ENCODE measurements at places on chromosomes 11 and 22.

GRCh38 chr11:64649291-64649697 lies 58.3 kb downstream of the SLC22A12 start:
- no peak for DNase-seq

DNA sequence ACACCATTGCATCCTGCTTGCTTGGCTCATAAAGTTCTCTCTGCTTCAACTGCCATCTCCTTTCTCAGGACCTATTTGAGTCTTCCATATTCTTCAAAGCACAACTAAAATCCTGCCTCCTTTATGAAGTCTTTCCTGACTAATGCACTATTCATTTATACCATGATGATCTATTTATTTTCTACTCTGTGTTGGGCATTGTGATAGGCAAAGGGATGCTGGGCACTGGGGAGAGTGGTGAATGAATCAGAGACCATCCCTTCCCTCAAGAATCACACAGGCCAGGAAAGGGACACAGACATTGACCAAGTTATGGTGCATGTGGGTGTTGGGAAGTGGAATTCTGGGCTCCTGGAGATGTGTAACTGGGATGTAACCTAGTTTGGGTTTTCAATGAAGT lies 86.9 kb downstream of the CACNG2 start:
- no peak for DNase-seq

DNA sequence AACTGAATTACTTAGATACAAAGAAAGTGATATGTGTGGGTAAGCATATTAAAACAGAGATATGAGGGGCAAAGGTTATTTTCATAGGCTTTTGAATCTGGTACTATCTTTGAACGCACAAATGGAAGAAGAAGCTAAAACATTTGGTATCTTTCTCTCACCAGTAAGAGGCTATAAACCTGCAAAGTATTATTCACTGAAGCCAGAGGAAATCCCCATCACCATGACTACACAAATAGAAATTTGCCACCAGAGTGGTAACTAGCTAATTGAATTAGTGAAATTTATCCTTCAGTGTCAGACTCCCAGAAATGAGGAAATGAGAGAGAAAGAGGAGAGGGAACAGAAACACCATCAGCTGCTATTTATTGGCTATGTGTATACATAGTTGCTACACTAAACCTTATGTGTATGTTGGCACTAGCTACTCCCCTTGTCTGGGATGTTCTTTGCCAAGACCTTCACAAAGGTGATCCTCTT lies 503.4 kb downstream of the DLG2 start:
- no peak for DNase-seq

DNA sequence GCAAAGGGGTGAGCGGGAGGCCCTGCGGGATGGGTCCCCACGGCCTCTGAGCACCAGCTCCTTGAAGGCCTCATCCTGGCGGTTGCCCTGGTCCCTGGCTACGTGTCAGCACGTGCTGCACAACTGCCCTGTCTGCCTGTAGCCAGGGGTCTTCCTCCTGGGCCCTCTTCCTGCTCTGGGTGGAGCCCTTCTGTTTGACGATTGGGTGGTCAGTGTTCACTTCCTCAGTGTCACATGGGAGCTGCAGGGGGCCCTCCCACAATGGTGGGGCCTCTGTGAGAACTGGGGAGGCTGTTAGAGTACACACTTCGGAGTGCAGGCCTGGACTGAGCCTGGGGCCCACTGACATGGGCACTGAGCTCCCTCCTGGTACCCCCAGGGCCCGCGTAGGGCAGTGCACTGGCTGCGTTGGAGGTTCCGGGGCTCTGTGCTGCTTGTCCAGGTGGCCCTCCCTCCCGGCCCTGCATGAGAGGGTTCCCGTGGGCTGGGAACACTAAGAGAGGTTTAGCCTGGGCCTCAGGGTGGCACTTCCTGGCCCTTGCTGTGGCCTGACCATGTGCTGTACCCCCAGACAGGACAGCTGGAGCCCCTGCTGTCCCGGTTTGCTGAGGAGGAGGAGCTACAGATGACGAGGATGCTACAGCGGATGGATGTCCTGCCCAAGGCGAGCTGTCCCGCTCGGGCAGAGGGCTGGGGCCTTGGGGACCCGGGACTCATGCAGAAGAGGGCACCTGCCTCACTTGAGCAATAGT lies 13.8 kb downstream of the DGCR6L start:
- DNase-seq, result no peak

- no peak for DNase-seq
These were observed 76.8 kb upstream of the CREB3L1 start for GRCh38 chr11:46200537-46201281.

GRCh38 chr22:44825310-44826150 lies 73.2 kb downstream of the ARHGAP8 start:
- no peak for DNase-seq

- DNase-seq, result no peak
These were observed 30.1 kb upstream of the OAF start for GRCh38 chr11:120180551-120181232.

- DNase-seq, result no peak
These were observed 1455.3 kb downstream of the BRD1 start for GRCh38 chr22:48372390-48372789.

GRCh38 chr11:63609971-63610580 lies 4.2 kb downstream of the PLAAT3 start:
- no peak for DNase-seq

- no peak for DNase-seq
These were observed 33.5 kb downstream of the SPECC1L start for GRCh38 chr22:24304062-24304675.

GRCh38 chr22:39641660-39642310 lies 71.2 kb downstream of the CACNA1I start:
- DNase-seq, result no peak

GRCh38 chr11:9609002-9609759 lies 35.7 kb downstream of the WEE1 start:
- no peak for DNase-seq

GRCh38 chr11:37786214-37786755 lies 1188.2 kb upstream of the RAG2 start:
- DNase-seq, result no peak

DNA sequence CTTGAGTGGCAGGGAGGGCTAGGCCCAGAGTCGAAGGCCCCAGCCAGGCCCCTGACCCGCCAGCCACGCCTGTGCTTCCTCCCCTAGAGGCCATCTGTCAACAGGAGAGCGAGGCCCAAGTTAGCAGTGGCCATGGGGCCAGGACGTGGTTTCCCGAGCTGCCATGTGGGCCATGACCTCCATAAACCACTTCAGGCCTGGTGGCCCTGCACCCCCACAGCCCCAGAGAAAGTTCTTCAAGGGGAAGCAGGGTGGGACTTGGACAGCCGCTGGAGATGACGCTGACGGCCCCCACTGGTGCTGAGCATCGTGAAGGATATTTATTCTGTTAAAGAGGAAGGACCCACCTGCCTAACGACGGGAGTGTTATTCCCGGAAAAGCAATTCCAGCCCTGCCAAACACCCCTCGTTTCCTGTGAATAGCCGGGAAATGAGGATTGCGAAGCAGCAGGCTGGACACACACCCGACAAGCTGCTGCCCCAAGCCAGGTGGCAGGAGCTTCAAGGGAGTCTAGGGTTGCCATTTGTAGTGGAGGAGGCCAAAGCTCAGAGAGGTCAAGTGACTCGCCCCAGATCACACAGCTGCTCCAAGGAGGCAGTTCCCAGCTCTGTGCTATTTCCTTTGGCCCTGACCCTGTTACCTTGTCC lies 12.8 kb downstream of the PRR5 start:
- no peak for DNase-seq

GRCh38 chr11:63012839-63013238 lies 2.8 kb downstream of the SLC22A8 start:
- no peak for DNase-seq

- DNase-seq, result no peak
These were observed 24.4 kb downstream of the DDI1 start for GRCh38 chr11:104060820-104061219.

GRCh38 chr22:31695423-31695822 lies 33.4 kb upstream of the PISD start:
- DNase-seq, result no peak

GRCh38 chr11:18934195-18934814 lies 4.9 kb downstream of the MRGPRX1 start:
- DNase-seq, result no peak

DNA sequence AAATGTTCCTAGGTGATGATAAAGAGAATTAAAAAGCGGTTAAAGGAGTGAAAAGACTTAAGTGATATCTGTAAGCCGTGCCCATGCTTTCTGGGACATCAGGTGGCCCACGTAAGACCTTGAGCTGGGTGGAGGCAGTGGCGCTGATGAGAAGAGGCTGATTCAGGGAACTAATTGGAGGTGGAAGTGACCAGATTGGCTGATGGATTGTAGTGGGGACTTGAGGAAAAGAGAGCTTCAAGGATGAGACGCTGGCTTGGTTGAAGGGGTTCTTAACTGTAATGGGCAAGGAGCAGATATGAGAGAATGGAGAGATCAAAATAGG lies 69.1 kb upstream of the EP300 start:
- DNase-seq, result no peak

- DNase-seq, result no peak
These were observed 98.2 kb downstream of the LDLRAD3 start for GRCh38 chr11:36041988-36042611.

- no peak for DNase-seq
These were observed 1.9 kb downstream of the RCOR2 start for GRCh38 chr11:63914896-63915691.

GRCh38 chr11:131690362-131690761 lies 319.9 kb downstream of the NTM start:
- no peak for DNase-seq

DNA sequence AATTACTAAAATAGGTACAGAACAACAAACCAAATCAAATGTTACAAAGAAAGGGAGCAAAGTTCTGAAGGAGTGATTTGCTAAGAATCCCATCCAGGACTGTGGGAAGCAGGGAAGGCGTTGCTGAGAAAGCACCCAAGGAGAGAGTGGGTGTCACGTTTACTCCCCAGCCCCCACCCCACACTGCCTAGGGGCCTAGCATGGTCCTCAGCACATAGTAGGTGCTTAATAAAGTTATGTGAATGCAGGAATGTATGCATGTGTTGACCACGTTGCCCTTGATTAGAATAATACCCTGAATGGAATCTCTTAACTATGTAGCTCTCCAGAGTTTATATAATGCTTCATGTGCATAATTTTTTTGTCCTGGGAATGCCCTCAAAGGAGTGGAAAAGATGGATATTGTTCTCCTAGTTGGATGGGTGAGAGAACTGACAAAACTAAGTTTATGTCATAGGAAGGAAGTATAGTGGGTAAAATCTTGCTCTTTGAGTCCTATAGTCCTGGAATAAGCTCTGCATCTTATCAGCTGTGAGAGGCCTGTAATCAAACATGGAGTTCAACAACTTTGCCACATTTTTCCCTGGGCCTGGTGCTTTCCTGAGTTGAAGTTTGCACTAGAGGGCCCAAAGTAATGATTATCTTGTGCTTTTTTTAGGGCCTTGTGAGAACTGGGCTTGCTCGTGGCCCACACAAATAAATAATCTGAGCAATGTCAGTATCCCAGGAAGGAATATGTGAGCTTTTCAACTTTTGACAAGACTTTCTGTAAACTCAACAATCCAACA lies 53.8 kb upstream of the LMO2 start:
- no peak for DNase-seq

- DNase-seq, result peak; percentile 27
These were observed 16.1 kb upstream of the APOA1 start for GRCh38 chr11:116853461-116854073.

DNA sequence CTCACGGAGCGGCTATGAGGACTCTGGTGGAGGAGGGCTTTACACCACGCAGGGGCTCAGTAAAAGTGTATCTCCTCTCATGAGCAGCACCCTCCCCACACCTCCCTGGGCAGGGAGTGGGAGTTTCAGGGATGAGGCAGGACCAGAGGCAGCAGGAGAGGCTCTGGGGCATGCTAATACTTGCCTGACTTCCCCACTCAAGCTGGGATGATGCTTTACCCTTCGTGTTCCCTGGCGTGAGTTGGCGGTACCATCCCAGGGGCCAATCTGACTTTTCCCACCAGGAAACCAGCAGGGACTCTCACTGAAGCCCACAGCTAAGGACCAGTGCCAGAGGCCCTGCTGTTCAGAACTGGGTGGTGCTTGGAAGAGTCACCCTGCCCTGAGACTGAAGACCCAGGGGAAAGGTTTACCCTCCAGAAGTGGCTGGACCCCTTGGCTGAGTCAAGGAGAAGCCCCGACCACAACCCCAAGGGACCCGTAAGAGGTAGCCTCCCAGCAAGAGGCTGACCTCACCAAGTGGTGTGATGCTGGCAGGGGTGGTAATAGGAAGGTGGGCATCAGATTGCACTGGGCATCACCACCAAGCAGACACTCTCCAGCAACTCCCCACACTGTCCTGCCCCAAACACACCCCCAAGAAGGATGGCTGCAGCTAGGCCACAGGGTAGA lies 65.6 kb downstream of the THAP12 start:
- DNase-seq, result no peak

- peak; percentile 44 for DNase-seq
These were observed 63.5 kb upstream of the CAPRIN1 start for GRCh38 chr11:33987975-33988580.

- DNase-seq, result no peak
These were observed 1115.0 kb downstream of the BRD1 start for GRCh38 chr22:48712558-48713271.

- DNase-seq, result no peak
These were observed 14.2 kb upstream of the CDC42BPG start for GRCh38 chr11:64858467-64859263.

- DNase-seq, result no peak
These were observed 193.9 kb downstream of the SNX19 start for GRCh38 chr11:130722401-130722800.

DNA sequence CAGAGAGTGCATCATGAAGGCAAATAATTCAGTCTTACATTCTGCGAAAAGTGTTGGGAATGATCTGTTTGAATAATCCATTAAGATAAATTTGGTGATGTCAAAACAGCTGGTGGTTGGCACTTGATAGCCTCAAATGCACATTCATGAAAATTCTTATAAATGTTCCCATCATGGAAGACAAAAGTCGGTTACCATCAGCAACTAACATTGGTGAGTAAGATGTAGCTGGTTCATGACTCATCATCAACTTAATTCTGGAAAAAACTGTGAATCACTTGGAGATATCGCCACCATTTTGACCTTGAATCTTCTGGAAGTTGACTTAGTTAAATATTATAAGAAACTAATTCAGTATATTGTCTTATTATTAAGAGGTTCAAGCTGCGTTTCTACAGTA lies 11.2 kb downstream of the CRYBB1 start:
- DNase-seq, result no peak

DNA sequence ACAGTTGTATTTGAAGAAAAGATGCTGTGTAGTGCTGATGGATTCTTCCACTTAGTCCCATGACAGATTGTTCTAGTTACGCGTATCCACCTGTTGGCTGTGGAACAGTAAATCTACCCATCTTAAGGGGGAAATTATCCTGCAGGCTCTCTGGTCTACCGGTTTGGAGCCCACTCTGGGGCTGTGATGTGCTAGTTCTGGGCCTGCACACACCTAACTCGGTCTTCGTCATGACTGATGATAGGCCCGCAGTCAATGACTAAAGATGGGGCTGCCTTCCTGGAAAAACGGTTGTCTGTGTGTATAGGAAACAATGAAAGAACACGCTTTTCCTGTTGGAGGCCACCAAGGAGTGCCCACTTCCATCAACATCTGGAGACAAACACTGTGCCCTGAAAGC lies 6.2 kb upstream of the RBM4B start:
- no peak for DNase-seq
